Adipocyte (in vitro differentiated cells): ENCODE measurements at places on chromosomes 11 and 22.

- no peak for DNase-seq
Observed at GRCh38 chr11:74004759-74005615, 3.9 kb downstream of the UCP3 start.

- peak; percentile 85 for DNase-seq
Observed at GRCh38 chr11:8832571-8833260, 78.3 kb upstream of the AKIP1 start.

GRCh38 chr22:38873469-38874411 is 1.7 kb upstream of the CBX6 start:
- DNase-seq: no peak

GRCh38 chr11:19714387-19715363 is 2.0 kb downstream of the NAV2 start:
- peak; percentile 59 for DNase-seq

DNA sequence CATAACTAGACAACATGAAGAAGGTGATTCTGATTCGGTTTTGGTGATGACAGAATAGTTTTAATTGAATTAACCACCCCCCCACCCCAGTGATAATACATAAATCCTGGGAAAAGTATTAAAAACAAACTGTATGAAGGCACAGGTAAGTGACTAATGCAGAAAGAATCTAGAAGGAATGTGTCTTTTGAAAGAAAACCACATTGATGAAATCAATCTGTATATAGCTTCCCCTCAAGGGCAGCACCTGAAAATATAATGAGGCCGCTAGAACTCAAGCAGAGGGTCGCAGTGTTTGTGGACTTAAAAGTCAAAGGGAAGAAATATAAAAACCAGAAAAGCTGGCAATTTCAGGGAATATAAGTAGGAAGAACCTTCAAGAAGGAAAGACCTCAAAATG is 580.5 kb upstream of the CHORDC1 start:
- DNase-seq: no peak

DNA sequence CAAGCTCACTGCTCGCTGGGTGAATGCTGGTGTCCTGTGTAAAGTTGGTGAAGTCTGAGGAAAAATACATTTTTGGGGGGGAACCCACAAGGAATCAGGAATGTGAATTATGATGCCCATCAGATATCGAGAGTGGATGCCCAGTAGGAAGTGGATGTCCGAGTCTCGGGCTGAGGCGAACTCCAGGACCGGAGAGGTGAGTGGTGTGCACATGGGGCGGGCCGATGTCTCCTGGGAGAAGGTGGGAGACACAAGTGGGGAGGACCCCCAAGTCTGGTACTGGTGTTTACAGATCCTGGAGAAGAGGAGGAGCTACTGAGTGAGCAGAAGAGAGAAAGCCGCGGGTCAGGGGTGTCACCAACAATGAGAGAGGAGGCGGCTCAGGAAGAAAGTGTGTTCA is 19.2 kb upstream of the APOBEC3A start:
- DNase-seq: no peak

DNA sequence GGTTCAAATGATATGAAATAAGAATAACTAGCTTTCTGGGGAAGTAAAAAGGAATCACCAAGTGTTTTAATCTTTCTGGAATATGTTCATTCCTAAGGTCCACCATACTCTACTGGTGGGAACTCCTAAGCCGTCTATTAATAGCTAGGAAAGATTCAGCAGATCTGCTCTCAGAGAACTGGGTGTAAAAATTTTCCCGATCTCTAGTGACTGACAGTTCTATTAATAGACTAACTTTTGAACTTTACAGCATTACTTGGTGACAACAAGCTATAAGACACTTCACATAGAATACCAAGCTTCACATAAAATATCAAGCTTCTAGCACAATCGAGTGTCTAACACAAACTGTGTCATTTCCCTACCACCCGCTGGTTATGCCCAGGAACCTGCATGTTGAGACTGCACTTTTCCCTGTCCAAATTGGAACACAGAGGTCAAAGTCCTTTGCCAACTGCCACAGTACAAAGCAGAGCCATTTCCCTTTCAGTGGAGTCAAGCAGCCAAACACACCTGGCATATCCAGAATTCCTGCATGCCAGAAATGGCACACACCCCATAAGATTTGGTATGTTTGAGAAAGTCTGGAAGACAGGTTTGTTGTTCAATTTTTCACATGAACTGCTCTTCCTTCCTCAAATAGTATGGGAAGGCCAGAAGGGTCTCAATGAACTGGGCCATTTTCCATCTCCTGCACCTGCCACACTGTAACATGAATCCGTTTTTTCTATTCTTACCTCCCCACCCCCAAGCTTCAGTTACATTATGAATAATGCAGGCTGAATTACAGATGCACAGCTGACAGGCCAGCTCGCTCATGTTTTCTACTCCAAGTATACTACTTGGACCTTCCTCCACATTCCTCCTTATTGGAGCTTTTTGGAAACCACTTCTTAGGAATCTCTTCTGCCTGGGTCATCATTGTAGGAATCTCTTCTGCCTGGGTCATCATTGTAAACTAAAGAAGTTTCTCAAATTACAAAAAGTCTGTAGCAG is 3.7 kb downstream of the OSBP start:
- peak; percentile 13 for DNase-seq

- no peak for DNase-seq
Observed at GRCh38 chr11:91707652-91708482, 516.8 kb upstream of the FAT3 start.

DNA sequence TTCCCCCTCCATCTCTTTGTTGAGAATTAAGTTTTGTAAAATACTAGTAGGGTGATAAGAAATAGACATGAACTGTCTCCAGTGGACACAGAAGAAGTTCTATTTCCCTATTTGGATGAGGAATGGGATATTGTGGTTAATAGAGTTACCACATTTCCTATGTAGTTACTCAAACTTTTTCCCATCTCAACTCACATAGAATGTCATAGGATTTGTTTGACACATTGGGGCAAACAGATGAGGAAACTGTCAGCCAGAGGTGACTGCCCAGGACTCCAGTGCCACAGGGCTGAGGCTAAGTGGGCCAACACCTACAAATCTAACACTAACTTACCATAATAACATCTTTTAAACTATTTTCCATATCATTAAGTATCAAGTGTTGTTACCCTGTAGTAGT is 58.3 kb downstream of the CCDC83 start:
- no peak for DNase-seq

- peak; percentile 24 for DNase-seq
Observed at GRCh38 chr22:30701872-30702271, 7.2 kb downstream of the OSBP2 start.

GRCh38 chr11:69416143-69416515 is 65.3 kb upstream of the LINC01488 start:
- no peak for DNase-seq

- DNase-seq: no peak
Observed at GRCh38 chr11:60169264-60169915, 13.5 kb downstream of the MS4A6A start.

GRCh38 chr22:43823911-43824665 is 12.0 kb upstream of the EFCAB6 start:
- no peak for DNase-seq

- no peak for DNase-seq
Observed at GRCh38 chr22:39087098-39087497, 9.9 kb upstream of the APOBEC3H start.

DNA sequence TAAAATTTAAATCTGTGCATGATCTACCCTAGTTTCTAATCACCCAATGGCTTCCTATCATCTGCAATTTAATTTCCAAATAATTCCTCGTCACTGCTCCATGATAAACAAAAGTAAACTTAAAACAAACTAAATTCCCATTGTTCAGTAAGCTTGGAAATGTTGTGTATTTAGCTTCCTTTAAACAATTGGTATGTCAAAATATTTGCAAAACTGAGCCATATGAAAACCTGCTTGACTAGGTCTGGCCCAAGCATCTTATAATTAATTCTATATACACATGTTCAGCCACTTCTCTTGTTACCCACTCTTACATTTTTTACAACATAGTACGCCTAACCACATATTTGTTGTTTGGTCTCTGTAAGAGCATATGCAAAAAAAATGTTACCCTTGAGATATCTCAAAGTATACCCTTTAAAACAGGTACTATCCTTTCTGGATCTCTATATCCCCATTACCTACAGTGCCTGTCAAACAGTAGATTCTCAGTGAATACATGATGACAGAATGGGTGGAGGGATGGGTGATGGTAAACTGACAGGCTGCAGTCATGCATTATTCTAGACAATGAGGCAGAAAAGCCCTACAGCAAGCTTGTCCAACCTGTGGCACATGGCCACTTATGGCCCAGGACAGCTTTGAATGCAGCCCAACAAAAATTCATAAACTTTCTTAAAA is 1277.9 kb upstream of the TENM4 start:
- no peak for DNase-seq

GRCh38 chr11:120637131-120637530 is 125.6 kb downstream of the GRIK4 start:
- no peak for DNase-seq

GRCh38 chr11:36724742-36725385 is 126.8 kb upstream of the RAG2 start:
- DNase-seq: no peak

DNA sequence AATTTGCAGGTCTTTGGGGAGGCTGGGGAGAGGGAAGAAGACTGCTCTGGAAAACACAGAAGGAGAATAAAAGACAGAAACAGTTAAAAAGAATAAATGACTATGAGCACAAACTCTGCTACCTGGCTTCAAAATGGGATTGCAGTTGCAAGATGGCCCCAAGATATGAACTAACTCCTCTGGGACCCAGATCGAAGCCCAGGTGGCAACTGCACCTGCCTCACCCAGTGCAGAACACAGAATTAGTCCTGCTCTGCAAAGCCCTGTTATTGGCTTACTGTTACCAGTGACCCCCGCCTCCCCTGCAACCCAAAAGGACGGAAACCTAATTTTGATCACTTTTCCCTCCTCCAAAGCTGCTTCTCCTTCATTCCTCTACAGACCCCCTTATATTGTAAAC is 35.9 kb upstream of the POU2AF1 start:
- DNase-seq: no peak

- DNase-seq: peak; percentile 79
Observed at GRCh38 chr11:12802418-12803085, 128.3 kb downstream of the TEAD1 start.

GRCh38 chr11:78290293-78291176 is 101.8 kb downstream of the USP35 start:
- DNase-seq: peak; percentile 85

DNA sequence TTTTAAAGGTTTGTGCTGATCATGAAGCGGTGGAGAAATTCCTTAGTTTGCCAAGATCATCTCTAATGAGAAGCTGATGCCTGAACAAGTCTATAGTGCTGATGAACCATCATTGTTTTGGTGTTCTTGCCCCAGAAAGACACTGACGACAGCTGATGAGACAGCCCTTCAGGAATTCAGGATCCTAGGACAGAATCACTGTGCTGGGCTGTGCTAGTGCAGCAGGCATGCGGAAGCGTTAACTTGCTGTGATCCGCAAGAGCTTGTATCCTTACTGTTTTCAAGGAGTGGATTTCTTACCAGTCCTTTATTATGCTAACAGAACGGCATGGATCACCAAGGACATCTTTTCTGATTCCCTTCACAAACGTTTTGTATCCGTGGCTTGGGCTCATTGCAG is 104.1 kb downstream of the TBC1D22A start:
- DNase-seq: peak; percentile 80

- DNase-seq: no peak
Observed at GRCh38 chr22:46684706-46685105, 53.3 kb downstream of the CERK start.

DNA sequence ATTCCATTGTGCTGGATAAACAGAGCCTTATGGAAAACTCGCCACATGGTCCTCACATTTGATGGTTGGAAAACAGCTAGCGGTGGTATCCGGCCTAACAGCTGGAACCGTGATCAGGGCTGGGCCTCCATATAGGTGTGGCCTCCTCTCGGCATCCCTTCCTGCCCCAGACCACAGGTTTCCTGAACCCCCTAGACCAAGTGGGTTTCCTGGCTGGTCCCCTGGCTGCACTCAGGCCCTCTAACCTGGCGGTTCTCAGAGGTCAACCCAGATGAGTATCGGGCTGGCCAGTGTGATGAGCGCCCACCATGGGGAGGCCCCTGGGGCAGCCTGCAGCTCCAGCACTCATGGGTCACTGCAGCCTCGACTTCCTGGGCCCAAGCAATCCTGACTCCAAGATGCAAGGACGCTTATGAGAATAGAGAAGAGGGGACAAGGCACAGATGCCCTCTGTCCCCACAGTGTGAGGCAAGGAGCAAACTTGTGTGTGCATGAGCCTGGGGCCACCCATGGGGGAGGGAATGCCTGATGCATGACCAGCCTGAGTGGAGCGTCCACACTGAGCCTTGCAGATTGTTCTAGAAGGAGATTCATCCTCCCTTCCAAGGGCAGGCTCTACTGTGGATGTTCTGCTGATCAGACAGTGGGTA is 53.4 kb upstream of the WNT7B start:
- no peak for DNase-seq
